ENCODE measurements at places on chromosomes 13 and 19. TPM values are rescaled to one million over a fixed set of nuclear protein-coding genes. Genes with fewer than 3 reads are reported as not detected.

The ZNF763 gene
- not detected for total RNA-seq

The FCGBP gene
- total RNA-seq: 0.96 TPM

The ZNF429 gene
- total RNA-seq: not detected

The CD70 gene
- 20.5 TPM for total RNA-seq

The OR4F17 gene
- total RNA-seq: not detected

The SIGLEC9 gene
- 0.07 TPM for total RNA-seq

The ACP5 gene
- 0.18 TPM for total RNA-seq

Data from A549 treated with dexamethasone at 1 μM for 4 hours (cell line).